ENCODE measurements at places on chromosomes 1 and 21.

GRCh38 chr1:168279253-168279652 lies 1.4 kb upstream of the TBX19 start:
- DNase-seq: no peak

- no peak for DNase-seq
Measured at GRCh38 chr1:59878370-59878769, 48.2 kb downstream of the CYP2J2 start.

DNA sequence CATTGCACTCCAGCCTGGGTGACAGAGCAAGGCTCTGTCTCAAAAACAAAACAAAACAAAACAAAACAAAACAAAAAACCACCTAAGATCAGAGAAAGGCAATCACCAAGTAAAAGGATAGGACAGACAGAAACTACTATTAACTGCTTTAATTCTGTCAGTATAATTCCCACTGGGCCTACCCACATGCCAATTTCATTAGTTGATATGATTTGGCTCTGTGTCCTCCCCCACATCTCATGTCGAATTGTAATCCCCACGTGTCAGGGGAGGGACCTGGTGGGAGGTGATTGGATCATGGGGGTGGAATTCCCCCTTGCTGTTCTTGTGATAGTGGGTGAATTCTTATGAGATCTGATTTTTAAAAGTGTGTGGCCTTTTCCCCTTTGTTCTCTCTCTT lies 27.2 kb upstream of the CAPZB start:
- DNase-seq: no peak

DNA sequence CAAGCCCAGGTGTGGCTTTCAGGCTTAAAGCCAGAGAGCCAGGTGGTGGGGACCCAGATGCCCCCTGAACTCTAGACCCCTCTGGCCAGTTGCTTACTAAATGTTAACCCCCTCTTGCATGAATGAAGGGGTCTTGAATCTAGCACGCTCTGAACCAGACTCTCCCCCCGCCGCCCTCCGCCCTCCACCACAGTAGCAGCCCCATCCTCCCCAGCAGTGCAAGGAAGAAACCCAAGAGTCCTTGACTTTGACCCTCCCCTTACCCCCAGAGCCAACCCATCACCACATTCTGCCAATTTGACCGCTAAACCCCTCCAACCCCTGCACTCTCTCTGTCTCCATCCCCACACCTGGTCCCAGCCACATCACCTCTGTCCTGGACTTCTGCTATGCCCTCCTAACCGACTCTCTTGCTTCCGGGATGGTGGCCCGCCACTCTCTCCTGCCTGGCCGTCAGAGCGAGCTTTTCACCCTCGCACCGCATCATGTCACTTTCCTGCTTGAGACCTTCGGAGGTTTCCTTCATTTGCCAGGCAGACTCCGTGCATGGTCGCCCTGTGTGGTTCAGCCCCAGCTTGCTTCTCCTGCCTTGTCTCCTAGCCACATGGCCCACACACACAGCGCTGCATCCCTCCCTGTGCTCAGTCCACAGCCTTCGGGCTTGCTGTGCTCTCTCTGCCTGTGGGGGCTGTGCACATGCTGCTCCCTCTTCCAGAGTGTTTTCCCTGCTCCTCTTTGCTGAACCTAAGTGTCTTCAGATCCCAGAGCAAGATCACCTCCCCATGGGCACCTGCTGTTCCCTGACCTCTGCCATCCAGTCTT lies 113.4 kb downstream of the HUNK start:
- DNase-seq: no peak
